Glutamatergic neuron (in vitro differentiated cells): ENCODE measurements at places on chromosomes 13 and 19. TPM values are rescaled to one million over a fixed set of nuclear protein-coding genes. Genes with fewer than 3 reads are reported as not detected.

DNA sequence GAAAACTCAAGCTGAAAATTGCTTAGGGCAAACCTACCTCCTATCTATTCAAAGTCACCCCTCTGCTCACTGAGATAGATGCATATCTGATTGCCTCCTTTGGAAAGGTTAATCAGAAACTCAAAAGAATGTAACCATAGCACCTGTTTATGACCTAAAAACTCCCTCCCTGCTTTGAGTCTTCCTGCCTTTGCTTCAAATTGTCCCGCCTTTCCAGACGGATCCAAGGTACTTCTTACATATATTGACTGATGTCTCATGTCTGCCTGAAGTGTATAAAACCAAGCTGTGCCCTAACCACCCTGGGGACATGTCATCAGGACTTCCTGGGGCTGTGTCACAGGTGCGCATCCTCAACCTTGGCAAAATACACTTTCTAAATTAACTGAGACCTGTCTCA lies 118.6 kb downstream of the TBC1D4 start:
- H3K36me3 ChIP-seq = no peaks in the 10 kb centered on the region
- H3K4me3 ChIP-seq = no peak overlapping the region
- DNase-seq = no peak
- H3K4me1 ChIP-seq = no peaks in the 10 kb centered on the region

DNA sequence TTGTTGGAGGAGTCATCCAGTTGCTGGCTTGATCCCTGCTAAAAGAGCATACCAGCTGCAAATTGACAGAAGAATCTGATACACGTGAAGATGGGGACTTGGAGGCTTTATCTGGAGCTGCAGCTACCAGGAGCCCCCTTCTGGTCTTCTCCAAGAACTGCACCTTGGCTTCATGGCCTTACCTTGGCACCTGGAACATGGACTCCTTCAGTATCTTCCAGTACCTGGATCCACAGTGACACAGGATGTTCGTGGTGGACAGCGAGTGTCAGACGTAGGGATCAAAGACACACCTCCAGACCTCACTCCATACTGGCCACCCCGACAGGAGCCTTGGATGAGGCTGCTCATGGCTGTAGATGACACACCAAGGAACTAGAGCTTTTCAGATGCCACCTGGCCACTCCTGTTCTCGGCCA lies 9.9 kb upstream of the ACSBG2 start:
- peaks cover 3% of the 10 kb centered on the region for H3K36me3 ChIP-seq
- no peak overlapping the region for H3K27ac ChIP-seq
- peak; percentile 40 for DNase-seq
- H3K27me3 ChIP-seq = peaks cover 5% of the 10 kb centered on the region
- H3K4me1 ChIP-seq = no peaks in the 10 kb centered on the region
- H3K4me3 ChIP-seq = no peak overlapping the region

The VSTM2B gene
- 16.6 TPM for total RNA-seq

- H3K27me3 ChIP-seq = peaks cover 2% of the 10 kb centered on the region
- H3K27ac ChIP-seq = peak within 1 kb of the TSS; percentile 91
- no peaks in the 10 kb centered on the region for H3K36me3 ChIP-seq
These were observed at the start of the genes ARMC6 and SUGP2 for GRCh38 chr19:19033426-19034203. ARMC6 (plus strand) TSS chr19:19033603; CDS start chr19:19034210, 607 bp downstream. SUGP2 (minus strand) TSS chr19:19033517; CDS start chr19:19031071, 2,446 bp downstream.

DNA sequence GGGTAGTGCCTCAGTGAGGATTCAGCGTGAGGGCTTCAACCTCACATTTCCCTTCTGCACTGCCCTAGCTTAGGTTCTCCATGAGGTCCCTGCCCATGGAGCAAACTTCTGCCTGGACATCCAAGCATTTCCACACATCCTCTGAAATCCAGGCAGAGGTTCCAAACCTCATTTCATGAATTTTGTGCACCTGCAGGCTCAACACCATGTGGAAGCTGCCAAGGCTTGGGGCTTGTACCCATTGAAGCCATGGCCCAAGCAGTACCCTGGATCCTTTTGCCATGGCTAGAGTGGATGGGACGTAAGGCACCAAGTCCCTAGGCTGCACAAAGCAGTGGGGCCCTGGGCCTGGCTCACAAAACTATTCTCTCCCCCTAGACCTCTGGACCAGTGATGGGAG lies 877.1 kb upstream of the KLHL1 start:
- H3K27me3 ChIP-seq = no peaks in the 10 kb centered on the region
- H3K36me3 ChIP-seq = no peaks in the 10 kb centered on the region
- no peak overlapping the region for H3K4me3 ChIP-seq

DNA sequence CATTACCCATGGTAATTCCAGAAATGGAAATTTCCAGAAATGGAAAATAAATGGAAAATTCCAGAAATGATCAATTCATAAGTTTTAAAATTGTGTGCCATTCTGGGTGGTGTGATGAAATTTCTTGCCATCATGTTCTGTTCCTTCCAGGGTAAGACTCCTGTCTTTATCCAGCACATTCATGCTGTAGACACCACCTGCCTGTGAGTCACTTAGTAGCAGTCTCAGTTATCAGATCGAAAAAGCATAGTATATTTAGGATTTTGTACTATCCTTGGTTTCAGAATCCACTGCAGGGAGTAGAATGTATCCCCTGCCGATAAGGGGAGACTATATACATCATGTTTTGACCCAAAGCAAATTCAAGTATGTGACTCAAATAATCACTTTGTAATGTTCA lies 26.7 kb upstream of the CSNK1A1L start:
- no peaks in the 10 kb centered on the region for H3K36me3 ChIP-seq
- H3K27ac ChIP-seq = no peak overlapping the region
- H3K4me3 ChIP-seq = no peak overlapping the region
- peaks cover 2% of the 10 kb centered on the region for H3K27me3 ChIP-seq

The SLC10A2 gene
- not detected for total RNA-seq

DNA sequence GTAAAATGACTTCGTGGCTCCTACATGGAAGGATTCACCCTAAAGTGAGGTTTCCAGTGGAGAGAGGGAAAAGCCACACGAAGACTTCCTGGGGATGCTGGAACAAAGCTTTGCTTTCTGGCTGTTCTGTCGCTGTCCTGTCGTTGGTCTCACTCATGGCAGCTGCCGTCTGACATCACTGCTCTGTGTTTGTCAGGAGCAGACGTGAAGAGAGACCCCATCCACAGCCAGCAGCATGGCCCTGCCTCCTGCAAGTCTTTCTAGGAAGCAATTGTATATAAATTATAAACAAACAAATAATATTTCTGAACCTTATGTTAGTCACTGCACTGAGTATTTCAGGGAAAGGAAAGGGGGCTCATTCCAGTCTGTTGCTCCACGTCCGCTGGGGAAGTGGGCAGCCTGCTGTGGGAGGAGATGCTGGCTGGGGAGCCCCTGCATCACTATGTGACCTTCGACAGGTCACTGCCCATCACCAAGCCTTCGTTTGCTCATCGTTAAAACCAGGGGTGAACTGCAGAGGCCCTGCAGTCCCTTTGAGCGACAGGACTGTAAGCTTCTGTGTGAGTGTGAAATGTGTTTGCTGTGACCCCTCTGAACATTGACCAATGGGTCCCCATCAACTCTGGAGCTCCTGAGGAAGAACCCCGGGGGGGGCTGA lies 151.0 kb downstream of the DCT start:
- peaks cover 3% of the 10 kb centered on the region for H3K27me3 ChIP-seq
- H3K27ac ChIP-seq = no peak overlapping the region
- no peak for DNase-seq
- no peak overlapping the region for H3K4me3 ChIP-seq

- H3K27me3 ChIP-seq = peaks cover 3% of the 10 kb centered on the region
- no peaks in the 10 kb centered on the region for H3K36me3 ChIP-seq
- H3K4me1 ChIP-seq = no peaks in the 10 kb centered on the region
- no peak for DNase-seq
These were observed 8.8 kb upstream of the TNFSF9 start for GRCh38 chr19:6521718-6522646.

The MATK gene
- not detected for total RNA-seq

DNA sequence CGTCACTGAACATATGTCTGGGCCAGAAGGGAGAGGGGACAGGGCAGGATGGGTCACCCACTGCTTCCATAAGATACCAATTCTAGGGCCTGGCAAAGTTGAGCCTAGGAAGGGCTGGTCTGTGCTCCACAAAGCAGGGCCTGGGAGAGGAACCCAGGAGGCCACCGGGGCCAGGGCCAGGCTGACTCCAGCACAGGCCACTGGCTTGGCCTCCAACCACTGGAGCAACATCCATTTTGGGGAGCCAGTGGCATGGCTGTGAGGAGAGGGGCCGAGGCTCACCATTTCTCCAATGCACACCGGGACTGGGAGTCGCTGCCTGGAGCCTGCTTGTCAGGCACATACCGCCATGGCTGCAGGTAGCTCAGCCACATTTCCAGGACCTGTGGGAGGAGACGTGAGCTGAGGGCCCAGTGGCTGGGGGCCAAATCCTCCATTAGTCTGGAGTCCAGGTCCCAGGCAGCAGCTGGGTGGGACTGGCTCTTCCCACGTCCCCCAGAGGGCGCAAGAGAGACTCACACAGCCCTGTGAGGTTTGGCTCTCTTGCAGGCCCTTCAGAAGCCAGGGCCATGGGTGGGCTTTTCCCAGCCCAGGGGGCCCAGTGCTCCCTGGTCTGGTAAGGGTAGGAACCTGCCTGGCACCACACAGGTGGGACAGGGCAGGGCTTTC lies 27.7 kb downstream of the TUBA3C start:
- peaks cover 16% of the 10 kb centered on the region for H3K27me3 ChIP-seq
- no peak overlapping the region for H3K27ac ChIP-seq
- no peaks in the 10 kb centered on the region for H3K4me1 ChIP-seq
- peaks cover 12% of the 10 kb centered on the region for H3K36me3 ChIP-seq
- DNase-seq = no peak

- peaks cover 12% of the 10 kb centered on the region for H3K4me1 ChIP-seq
- H3K4me3 ChIP-seq = no peak overlapping the region
- H3K36me3 ChIP-seq = no peaks in the 10 kb centered on the region
- no peak overlapping the region for H3K27ac ChIP-seq
- DNase-seq = peak; percentile 56
These were observed 75.3 kb downstream of the CACNA1A start for GRCh38 chr19:13430790-13431582.

- peaks cover 2% of the 10 kb centered on the region for H3K27me3 ChIP-seq
- no peak for DNase-seq
- H3K36me3 ChIP-seq = no peaks in the 10 kb centered on the region
These were observed 10.2 kb upstream of the N4BP2L2 start for GRCh38 chr13:32548837-32549236.

DNA sequence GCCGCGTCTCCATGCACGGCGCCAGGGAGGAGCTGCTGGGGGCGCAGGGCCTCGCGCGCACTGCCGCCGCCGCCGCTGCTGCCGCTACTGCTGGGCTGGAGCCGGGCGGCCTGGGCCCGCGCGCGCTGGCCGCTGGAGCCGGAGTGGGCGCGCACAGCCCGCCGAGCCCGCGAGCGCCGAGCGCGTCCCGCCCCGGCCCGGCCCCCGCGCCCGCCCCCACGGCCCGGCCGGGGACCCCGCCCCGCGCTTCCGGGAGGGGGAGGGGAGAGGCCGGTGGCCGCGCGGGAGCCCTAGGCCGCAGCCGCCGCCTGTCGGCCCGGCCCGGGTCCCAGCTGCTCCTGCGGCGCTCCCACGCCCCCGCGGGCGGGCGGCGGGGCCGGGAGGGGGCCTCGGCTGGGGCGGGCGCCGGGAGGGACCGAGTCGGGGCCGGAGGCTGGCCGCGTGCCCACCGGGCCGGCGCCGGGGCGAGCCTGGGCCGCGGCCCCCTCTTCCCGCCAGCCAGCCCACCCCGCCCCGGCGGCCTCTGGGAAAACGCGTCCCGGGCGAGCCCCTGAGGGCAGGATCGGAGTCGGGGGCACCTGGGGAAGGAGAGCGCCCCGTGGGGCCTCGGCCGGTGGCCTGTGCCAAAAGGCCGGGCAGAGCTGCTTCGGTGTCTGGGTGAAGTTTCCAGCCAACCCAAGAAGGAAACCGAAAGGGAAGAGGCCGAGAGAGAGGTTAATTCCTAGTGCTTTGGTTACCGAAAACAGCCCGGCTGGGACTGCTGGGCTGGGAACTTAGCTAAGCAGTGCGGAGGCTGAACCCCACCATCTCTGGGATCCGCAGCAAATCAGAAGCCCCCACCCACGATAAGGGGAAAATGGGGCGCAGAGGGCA lies at the start of gene STK24:
Gene STK24, minus strand, starts transcription at position 145 of the 873 bp plus-strand sequence. CDS start 321 bp downstream, outside the sequence.
- DNase-seq = peak; percentile 73
- peaks cover 35% of the 10 kb centered on the region for H3K4me1 ChIP-seq
- peaks cover 16% of the 10 kb centered on the region for H3K27me3 ChIP-seq
- peaks cover 6% of the 10 kb centered on the region for H3K36me3 ChIP-seq
- H3K27ac ChIP-seq = peak within 1 kb of the TSS; percentile 90

DNA sequence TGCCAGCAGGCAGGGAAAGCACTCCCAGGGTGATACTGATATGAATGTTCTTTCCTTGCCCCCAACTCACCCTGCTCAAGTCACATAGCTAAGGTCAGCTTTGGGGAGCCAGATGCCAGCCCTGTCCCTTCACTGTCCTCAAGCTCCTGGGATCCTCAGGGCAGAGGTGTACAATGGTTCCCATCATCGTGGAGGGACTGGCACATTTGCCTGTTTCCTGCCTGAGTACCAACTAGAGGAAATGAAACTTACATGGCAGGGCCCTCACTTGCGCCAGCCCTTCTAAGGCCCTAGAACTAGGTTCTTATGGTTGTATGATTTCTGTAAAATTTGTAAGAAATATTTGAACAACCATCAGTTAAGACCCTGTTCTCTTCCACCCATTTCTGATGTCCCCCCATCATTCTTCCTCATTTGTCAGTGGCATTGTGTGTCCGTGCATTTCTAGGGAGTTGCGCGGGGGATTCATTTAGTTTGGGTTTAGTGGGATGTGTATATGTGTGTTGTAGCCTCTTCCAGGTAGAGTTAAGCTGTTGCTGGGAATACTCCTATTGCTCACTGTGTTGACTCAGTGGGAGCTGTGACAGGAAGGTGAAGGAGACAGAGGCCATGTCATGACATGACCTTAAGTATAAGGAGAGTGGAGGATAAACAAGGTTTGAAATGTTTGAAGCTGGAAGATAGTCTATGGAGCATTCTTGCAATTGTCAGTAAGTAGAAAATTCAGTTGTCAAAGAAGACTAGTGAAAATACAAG lies 41.3 kb upstream of the RCBTB2 start:
- H3K27ac ChIP-seq = no peak overlapping the region
- H3K27me3 ChIP-seq = no peaks in the 10 kb centered on the region
- H3K36me3 ChIP-seq = no peaks in the 10 kb centered on the region
- peaks cover 2% of the 10 kb centered on the region for H3K4me1 ChIP-seq
- no peak overlapping the region for H3K4me3 ChIP-seq

The CFAP97D2 gene
- not detected for total RNA-seq

The CPB2 gene
- not detected for total RNA-seq

DNA sequence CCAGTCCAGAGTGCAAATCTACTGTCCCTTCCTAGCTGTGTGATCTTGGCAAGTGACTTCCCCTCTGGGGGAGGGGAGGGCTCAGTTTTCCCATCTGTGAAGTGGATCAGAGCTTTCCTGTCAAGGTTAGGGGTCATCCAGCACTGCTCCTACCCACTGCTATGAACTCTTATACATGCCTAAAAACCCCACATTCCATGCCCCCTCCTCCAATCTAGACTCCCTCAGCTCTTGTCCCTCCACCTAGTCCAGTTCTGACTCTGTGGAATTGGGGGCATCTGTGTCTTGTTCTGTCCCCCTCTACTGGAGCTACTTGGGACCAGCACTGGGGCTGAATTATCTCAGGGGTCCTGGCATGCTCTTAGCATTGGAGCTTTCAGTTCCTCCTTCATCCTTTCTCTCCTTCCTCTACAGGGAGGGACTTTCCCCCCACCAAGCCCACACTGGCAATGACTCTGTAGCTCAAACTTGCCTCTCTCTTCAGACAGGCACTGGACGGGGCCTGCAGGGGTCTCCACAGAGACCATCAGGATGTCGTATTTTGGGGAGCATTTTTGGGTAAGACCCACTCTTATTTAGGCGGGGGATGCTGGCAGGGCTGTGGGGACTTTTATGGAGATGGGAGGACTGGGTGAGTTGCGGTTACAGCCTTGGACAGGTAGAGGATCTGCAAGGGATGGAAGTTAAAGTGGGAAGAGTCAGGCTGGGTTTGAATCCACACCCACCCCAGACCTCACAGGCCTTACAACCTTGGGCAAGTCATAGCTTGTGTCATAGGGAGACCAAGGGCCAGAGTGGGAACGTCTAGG lies 3.6 kb downstream of the FCHO1 start:
- no peaks in the 10 kb centered on the region for H3K36me3 ChIP-seq
- H3K4me1 ChIP-seq = peaks cover 23% of the 10 kb centered on the region
- H3K4me3 ChIP-seq = peak overlapping the region; percentile 80
- H3K27me3 ChIP-seq = peaks cover 3% of the 10 kb centered on the region
- H3K27ac ChIP-seq = peak overlapping the region; percentile 72
